ENCODE measurements at places on chromosomes 4 and X. TPM values are rescaled to one million over a fixed set of nuclear protein-coding genes. Genes with fewer than 3 reads are reported as not detected.

LDB2 gene
- total RNA-seq, result 31.5 TPM

MID2 gene
- total RNA-seq, result 18.6 TPM

LARP7 gene
- 43.5 TPM for total RNA-seq

ASMT gene
- not detected for total RNA-seq

GAB1 gene
- 33.5 TPM for total RNA-seq

MAGEA2B gene
- total RNA-seq, result 1.1 TPM

HHIP gene
- total RNA-seq, result 29.6 TPM

RHOH gene
- 3.1 TPM for total RNA-seq

BMP3 gene
- 5.5 TPM for total RNA-seq

ATP2B3 gene
- 0.26 TPM for total RNA-seq

RAB33A gene
- total RNA-seq, result 1.8 TPM

CLNK gene
- total RNA-seq, result not detected

ZDHHC15 gene
- 3.7 TPM for total RNA-seq

NHS gene
- 27.8 TPM for total RNA-seq

ABCG2 gene
- 21.5 TPM for total RNA-seq

CD38 gene
- total RNA-seq, result 0.34 TPM

NXF2 gene
- not detected for total RNA-seq

F8A2 gene
- not detected for total RNA-seq

CITED1 gene
- total RNA-seq, result 6.0 TPM

NKX6-1 gene
- 14.9 TPM for total RNA-seq

RHOXF1 gene
- total RNA-seq, result not detected

ETDA gene
- total RNA-seq, result not detected

LRCH2 gene
- 4.8 TPM for total RNA-seq

ART3 gene
- not detected for total RNA-seq

CENPE gene
- total RNA-seq, result 14.1 TPM

EREG gene
- total RNA-seq, result 4.4 TPM

H2BW2 gene
- total RNA-seq, result not detected

ENPEP gene
- total RNA-seq, result 8.6 TPM

AWAT2 gene
- total RNA-seq, result not detected

TMEM154 gene
- total RNA-seq, result 70.9 TPM

NIPAL1 gene
- total RNA-seq, result 13.9 TPM

TSPAN6 gene
- 99.3 TPM for total RNA-seq

ADH7 gene
- 0.83 TPM for total RNA-seq

TCEANC gene
- total RNA-seq, result 2.7 TPM

SOX3 gene
- total RNA-seq, result 3.4 TPM

TMEM150C gene
- total RNA-seq, result 7.8 TPM

All from type B pancreatic cell (in vitro differentiated cells).